ENCODE measurements at places on chromosomes 11 and 22.

GRCh38 chr11:123408619-123409455 lies 21.2 kb upstream of the GRAMD1B start:
- H3K27me3 ChIP-seq = peaks cover 10% of the 10 kb centered on the region
- no peak overlapping the region for H3K4me3 ChIP-seq
- peaks cover 16% of the 10 kb centered on the region for H3K4me1 ChIP-seq
- no peak for DNase-seq
- no peaks in the 10 kb centered on the region for H3K36me3 ChIP-seq
- no peak overlapping the region for H3K27ac ChIP-seq

DNA sequence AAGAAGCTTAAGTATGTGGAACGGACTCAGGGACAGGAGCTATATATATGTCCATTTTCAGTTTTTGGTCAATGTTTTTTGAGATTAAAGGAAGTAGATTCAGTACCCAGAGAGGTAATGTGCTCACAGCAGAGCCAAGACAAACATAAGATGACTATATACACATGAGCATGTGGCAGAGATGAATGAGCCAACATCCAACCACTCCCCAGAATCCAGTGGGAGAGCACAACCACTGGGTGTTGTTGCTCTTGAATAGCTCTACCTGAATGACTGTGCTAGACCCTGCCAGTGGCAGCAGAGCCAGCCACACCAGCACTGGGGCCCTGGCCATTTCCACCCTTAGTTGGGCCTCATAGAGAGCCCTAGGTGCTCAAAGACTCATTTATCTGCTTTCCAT lies 10.7 kb upstream of the SYTL2 start:
- no peak overlapping the region for H3K27ac ChIP-seq
- no peaks in the 10 kb centered on the region for H3K27me3 ChIP-seq
- no peak overlapping the region for H3K4me3 ChIP-seq
- H3K4me1 ChIP-seq = peaks cover 37% of the 10 kb centered on the region

DNA sequence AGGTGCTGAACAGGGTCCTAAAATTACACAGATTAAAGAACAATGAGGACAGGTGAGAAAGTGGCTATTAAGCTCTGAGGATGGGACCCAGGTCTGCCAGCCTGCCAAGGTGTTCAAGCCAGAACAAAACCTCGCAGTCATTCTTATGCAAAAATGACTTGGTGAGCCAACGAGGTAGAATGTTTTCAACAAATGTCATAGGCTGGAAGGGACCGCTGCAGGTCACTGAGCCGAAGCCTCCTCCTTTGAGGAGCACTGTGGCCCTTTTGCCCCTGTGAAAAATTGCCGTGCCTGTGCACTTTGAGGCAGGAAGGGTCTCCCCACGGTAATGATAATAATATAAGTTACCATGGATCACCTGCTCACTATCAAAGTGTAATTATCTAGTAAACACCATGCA lies 216.2 kb downstream of the DSCAML1 start:
- no peaks in the 10 kb centered on the region for H3K4me1 ChIP-seq
- H3K4me3 ChIP-seq = no peak overlapping the region
- no peaks in the 10 kb centered on the region for H3K36me3 ChIP-seq
- no peak for DNase-seq
- no peak overlapping the region for H3K27ac ChIP-seq

DNA sequence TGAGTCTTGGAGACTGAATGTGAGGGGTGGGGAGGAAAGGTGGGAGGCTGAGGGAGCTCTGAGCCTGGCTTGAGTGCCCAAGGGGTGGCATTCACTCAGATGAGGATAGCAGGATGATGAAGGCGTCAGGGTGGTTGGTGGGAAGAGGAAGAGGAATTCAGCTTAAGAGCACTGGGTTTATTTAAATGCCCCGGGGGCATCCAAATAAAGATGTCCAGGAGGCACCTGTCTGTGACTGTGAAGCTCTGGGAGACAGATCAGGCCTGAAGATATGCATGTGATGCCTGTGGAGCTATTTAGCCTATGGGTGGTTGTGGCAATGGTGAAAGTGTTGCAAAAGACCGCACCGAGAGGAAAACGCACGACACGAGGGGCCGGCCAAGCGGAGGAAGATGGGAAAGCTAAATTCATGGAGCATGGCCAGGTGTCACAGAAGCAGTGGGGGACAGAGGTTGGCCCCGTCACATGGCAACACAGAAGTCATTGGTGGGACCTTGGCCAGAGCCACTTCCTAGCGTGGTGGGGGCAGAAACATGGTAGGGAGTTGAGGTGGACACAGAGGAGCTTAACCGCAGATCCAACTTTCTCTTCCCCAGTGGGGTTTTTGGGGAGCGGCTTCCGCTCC lies 15.5 kb downstream of the SLC37A2 start:
- H3K27ac ChIP-seq = no peak overlapping the region
- H3K27me3 ChIP-seq = peaks cover 2% of the 10 kb centered on the region
- H3K36me3 ChIP-seq = no peaks in the 10 kb centered on the region
- DNase-seq = no peak
- no peak overlapping the region for H3K4me3 ChIP-seq

GRCh38 chr11:95652002-95652472 lies 137.5 kb downstream of the FAM76B start:
- H3K4me1 ChIP-seq = peaks cover 3% of the 10 kb centered on the region
- H3K27me3 ChIP-seq = no peaks in the 10 kb centered on the region
- H3K36me3 ChIP-seq = no peaks in the 10 kb centered on the region
- no peak overlapping the region for H3K27ac ChIP-seq
- no peak for DNase-seq

All from activated naive CD8-positive, alpha-beta T cell treated with anti-CD3 and anti-CD28 coated beads, Interleukin-2, amount 50 U/mL, for 24 hours (primary cell).